ENCODE measurements at places on chromosomes 16 and 17.

- DNase-seq, result no peak
Observed at GRCh38 chr17:61758430-61758829, 104.9 kb downstream of the BRIP1 start.

DNA sequence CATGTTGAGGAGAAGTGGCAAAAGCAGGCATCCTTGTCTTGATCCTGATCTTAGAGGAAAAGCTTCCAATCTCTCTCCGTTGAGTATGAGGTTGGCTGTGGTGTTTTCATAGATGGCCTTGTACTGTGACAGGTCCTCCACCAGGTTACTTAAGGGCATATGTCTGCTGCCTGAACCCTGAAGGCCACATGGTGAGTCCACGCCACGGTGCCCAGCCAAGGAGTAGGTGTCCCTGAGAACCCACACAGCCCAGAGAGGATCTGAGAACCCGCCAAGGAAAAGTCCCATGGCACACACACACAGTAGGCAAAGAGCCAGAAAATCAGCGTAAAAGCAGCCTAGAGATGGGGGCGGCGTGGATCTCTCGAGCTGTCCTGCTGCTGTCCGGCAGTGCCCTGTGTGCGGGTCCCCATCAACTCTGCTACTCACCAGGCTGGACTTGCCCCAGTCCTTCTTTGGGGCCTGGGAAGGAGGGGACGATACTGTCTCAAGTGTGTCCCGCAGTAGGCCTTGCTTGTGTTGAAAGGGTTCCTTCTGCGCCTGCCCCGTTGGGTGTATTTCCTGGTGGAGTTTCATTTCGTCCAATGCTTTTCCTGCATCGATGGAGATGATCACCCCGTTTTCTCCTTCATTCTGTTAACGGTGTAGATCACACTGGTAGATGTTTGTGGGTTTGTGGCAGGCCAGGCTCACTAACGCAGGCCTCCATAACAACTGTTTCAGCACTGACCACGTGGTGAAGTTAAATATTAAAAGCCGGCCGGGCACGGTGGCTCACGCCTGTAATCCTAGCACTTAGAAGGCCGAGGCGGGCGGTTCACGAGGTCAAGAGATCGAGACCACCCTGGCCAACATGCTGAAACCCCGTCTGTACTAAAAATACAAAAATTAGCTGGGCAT is 90.8 kb upstream of the DNAH17 start:
- DNase-seq, result no peak

GRCh38 chr17:73956595-73957465 is 246.6 kb upstream of the RPL38 start:
- peak; percentile 11 for DNase-seq

GRCh38 chr17:18987862-18988545 is 16.6 kb downstream of the FAM83G start:
- no peak for DNase-seq

GRCh38 chr16:74893541-74893940 is 91.4 kb downstream of the WDR59 start:
- DNase-seq, result no peak

GRCh38 chr17:15659236-15659635 is 24.9 kb downstream of the TRIM16 start:
- DNase-seq, result no peak

GRCh38 chr17:63841350-63842172 is 924 bp downstream of the SMARCD2 start:
- no peak for DNase-seq

- DNase-seq, result no peak
Observed at GRCh38 chr16:12393239-12393638, 410.4 kb downstream of the CPPED1 start.

GRCh38 chr17:50289991-50290702 is 15.9 kb downstream of the TMEM92 start:
- DNase-seq, result no peak

DNA sequence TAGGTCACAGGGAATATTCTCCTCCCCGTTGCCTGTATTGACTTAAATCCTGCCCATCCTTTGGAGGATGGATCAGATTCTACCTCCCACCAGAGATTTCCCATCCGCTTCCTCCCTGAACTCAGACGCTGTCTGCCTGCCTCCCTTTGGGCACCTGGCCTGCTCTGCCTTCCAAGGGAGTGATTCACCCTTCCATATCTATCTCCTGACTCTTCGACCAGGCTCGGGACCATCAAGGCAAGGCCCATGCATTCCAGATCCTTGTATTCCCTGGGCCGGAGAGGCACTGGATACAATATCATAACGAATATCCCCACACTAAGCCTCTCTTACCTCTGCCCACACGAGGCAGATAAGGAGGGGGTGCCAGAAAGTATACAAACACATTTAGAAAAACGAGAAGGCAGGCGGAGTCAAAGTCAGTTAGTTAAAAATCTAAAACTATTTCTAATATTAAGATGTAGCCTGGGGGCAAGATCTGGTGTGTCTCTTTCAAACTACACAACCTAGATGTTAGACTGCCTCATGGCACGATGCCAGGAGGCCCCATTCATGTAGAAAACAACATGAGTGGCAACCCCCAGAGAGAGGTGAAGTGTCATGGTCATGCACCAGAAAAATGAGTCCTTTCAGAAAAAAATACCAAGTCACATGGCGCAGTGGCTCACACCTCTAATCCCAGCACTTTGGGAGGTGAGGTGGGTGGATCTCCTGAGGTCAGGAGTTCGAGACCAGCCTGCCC is 9.2 kb downstream of the PMP22 start:
- no peak for DNase-seq

DNA sequence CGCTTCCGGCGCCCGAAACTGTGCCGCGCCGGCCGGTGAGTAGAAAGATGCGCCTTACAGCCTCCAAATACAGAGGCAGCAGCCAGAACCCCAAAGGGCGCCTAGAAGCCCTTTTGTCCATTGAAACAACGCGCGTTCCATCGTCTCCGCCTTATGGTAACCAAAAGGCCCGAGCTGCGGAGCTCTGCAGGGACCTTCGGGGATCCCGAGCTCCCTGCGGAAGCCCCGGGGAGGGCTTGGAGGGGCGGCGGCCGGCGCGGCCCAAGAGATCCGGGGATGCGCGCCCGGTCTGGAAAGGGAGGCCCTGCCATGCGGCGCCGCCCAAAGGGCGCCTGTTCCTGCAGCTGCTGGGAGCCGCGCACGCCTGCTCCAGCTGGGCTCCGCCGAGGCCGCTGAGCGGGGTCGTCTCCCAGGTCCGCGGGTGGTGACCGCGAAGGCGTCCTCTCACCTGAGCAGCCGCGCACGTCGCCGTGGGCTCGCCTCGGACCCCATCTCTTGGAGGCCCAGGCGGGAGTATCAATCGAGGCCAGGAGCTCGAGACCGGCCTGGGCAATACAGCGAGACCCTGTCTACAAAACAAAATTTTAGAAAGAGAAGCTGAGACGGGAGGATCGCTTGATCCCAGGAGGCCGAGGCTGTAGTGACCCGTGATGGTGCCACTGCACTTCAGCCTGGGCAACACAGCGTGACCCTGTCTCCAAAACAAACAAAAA is 742 bp upstream of the FBXO31 start:
- DNase-seq, result no peak

- peak; percentile 6 for DNase-seq
Observed at GRCh38 chr17:13337864-13338371, 263.8 kb downstream of the HS3ST3A1 start.

DNA sequence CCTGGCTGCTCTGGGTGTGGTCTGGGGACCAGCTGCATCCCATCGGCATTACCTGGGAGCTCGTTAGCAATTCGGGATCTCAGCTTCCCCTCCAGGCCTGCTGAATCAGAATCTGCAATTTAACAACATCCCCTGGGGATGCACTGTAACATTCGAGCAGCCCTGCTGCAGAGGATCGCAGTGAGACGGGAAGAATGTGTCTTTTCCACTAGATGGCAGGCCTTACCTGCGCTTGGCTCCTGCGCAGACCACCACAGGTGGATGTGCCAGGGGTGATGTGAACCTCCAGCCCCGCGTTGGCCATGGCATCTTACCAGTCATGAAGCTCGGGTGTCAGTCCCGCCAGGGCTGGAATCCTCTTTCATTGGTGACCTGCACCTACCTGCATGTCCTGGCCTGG is 209.9 kb downstream of the PRKCB start:
- DNase-seq, result no peak
